ENCODE measurements at places on chromosomes 4 and X. TPM values are rescaled to one million over a fixed set of nuclear protein-coding genes. Genes with fewer than 3 reads are reported as not detected.

- no peak for DNase-seq
Observed at GRCh38 chr4:36313301-36313700, 31.9 kb downstream of the DTHD1 start.

RHOXF2 gene
- total RNA-seq = not detected

- DNase-seq = no peak
Observed at GRCh38 chrX:46125111-46125510, 420.1 kb downstream of the ZNF674 start.

PIR gene
- total RNA-seq = 49.6 TPM

GRCh38 chr4:117010671-117011070, 74.7 kb downstream of the TRAM1L1 start:
- DNase-seq = no peak

DNA sequence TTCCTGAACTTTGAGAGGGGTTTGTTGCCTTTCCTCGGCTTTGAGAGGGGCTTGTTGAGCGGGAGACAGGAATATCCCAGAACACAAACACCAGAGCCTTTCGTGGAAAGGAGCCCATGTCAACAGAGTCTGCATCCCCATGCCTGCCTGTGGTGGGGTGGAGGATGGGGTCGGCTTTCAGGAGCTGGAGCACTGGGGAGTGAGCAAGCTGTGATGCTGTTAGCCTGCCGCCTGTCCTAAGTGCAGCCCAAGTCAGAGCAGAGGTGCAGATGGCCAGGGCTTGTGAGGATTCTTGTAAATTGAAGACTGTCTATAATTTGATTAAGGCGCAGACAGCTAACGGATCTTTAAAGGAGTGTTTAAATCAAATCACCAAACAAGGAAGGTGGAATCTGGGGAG, 103.3 kb upstream of the ANK2 start:
- DNase-seq = no peak

PPEF2 gene
- total RNA-seq = not detected

GRCh38 chrX:135421932-135422809, at the start of gene SMIM10L2A:
TSS of gene SMIM10L2A (plus strand) at chrX:135421944. CDS start at chrX:135422132, 188 bp downstream.
- DNase-seq = no peak

DNA sequence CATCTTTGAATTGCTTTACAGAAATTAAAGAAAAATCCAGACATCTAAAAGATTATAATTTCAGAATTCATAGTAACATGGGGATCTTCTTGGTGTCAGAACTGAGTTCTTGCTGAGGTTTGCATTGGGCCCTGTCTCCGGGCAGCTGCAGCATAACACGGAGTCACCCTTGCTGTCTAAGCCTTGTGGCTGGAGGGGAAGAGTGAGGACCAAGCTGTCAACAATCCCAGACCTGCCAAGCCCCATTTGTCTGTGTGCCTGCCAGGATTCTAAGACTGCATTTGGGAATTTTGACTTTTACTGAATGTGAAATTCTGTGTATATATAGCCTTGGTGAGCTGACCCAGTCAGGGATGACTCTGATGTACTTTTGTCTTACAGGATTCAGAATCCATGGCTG, 25.2 kb upstream of the NAP1L5 start:
- DNase-seq = no peak

DNA sequence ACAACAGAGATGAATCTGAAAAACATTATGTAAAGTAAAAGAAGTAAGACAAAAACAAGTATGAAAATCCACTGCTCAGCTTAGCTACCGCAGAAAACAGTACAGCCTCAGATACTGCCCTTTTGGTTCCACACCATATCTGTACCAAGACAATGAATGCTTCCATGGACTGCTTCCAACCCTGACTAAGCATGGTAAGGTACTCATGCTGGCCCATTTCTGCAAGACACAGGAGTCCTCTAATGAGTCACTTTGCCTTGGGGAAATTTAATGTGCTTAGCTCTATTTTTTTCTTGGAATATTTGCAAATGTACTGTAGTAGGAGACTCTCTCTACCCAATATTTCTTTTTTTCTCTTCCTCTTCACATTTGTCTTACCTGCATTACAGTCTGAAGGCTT, 931.7 kb upstream of the HS3ST1 start:
- DNase-seq = no peak

DNA sequence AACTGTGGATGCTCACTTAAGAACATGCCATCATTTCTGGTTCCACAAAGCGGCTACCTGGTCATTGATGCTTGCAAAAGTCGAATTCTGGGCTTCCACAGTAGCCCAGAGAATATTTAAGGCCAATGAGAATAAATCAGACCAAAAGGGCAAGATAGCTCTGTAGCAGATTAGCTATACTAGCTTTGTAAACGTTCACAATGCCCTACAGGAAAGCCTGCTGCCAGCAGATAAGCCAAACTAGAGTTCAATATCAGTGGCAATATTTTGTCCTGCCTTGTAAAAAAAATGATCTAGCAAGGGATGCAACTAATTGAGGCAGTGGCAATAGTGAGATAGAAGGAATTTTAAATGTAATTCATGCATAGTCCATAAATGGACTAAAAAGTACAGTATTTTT, 387.7 kb upstream of the TEX13C start:
- no peak for DNase-seq

DNA sequence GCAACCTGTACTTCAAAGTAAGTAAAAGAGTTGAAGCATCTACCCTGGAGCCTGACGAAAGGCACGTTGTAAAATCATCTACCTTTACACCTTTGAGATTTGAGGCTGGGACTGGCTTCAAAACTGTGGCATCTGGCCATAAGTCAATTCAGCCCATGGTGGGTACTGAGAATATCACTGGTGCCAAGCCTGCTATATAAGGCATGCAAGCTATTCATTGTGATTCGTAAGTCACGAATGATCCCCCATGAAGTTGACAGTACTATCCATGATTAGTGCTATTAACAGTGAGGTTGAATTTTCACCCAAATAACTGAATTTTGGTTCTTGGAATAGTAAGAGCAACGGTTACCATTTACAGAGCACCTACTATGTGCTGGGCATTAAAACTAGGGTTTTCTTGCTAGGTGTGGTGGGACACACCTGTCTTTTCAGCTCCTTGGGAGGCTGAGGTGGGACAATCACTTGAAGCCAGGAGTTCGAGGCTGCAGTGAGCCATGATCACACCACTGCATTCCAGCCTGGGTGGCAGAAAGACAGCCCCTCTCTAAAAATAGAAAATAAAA, 39.8 kb downstream of the IRF2 start:
- no peak for DNase-seq

RASL11B gene
- 1.7 TPM for total RNA-seq

DNA sequence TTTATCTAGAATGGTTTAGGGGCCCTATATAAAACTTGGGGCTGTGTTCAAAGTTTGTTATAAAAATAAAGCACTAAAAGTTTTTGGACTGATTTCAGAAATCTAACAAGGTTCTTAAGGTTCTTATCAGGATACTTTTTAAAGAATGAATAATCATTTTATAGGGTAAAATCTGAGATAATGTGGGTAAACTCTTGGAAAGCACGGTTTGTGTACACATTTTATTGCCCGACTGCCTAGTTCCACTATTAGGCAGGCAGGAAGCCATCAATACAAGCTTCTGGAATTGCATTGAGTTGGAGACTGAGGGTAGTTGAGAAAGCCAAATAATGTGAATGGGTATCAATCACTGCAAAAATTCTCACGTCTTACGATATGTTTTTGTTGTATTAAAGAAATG, 331.0 kb upstream of the PITX2 start:
- DNase-seq = no peak

DNA sequence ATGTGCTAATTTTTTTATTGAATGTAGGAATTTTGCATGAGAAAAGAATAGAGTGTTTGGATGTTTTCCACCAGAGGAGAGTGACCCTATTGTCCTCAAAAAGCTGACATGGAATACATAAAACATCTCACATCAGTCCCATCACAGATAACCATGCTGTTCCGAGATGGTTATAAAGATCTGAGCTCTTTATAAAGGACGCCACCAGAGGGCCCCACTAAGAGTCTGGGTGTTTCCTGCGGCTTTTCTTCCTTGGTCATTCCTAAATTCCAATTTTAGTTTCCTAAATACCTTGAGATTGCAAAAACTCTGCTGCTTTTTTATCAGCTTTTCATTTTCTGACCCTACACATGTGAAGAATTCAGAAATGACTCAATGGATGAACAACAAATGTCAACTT, 504.5 kb upstream of the FRG1 start:
- DNase-seq = no peak

DNA sequence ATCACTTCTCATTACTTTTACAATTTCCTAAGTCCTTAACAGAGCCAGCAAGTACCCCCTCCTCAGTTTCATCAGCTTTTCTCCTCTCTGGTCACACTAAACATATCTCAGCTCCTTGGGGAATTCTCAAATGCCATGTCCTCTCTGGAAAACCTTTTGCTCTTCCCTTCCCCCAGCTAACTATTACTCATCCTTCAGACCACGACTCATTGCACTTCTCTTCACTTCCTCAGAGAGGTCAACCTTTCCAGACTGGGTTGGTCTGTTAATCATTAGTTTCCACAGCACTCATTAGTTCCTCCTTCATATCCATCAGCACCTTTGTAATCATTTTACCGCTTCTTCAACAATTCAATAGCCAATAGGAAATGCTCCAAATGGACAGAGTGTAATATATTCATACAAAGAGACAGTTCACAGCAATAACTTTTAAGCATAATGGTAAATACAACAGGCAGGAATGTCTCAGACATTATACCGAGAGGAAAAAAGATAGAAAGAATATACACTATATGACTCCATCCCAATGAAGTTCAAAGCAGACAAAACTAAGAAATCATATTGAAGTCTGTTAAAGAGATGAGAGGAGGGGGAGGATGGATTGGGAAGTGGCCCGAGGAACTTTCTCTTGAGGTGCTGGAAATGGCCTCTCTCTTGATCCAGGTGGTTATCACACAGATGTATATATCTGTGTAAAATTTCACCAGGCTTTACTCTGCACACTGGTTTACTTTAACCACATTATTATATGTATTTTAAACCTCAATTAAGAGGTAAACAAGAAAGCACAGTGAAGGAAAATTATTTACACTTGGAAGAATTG, 39.6 kb downstream of the DDX60L start:
- peak; percentile 22 for DNase-seq

GABRA4 gene
- total RNA-seq = not detected

DNA sequence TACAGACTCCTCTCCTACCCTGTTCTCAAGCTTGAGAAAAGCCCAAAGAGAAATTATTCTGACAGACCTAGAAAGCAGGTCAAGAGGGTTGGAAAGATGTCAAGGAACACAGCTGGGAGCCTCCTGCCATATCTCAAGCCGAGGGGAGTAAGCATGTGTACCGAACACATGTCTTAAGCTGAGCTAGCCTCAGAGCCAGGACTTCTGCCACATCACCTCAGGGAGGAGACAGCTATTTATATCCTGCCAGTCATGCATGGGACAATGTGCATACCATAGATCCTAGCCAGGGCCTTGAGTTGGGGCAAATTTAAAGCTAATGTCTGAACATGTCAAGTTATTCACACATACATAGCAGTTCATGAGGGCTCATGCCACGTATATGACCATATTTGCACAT, 11.8 kb downstream of the TMEM31 start:
- no peak for DNase-seq

- no peak for DNase-seq
Observed at GRCh38 chr4:168592676-168593075, 95.8 kb downstream of the PALLD start.
